ENCODE measurements at places on chromosomes 2 and 18.

DNA sequence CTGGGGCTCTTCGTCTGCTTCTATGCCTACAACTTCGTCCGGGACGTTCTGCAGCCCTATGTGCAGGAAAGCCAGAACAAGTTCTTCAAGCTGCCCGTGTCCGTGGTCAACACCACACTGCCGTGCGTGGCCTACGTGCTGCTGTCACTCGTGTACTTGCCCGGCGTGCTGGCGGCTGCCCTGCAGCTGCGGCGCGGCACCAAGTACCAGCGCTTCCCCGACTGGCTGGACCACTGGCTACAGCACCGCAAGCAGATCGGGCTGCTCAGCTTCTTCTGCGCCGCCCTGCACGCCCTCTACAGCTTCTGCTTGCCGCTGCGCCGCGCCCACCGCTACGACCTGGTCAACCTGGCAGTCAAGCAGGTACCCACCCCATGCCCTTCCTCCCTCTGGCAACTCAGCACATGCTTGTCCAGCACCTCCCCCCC, 24.2 kb downstream of the STEAP3 start:
- DNase-seq = no peak

GRCh38 chr2:117763804-117764203, 50.7 kb upstream of the DDX18 start:
- DNase-seq = no peak

GRCh38 chr2:231752061-231752460, 29.0 kb downstream of the PDE6D start:
- no peak for DNase-seq

GRCh38 chr2:121028577-121028976, 256.4 kb downstream of the TFCP2L1 start:
- DNase-seq = no peak

DNA sequence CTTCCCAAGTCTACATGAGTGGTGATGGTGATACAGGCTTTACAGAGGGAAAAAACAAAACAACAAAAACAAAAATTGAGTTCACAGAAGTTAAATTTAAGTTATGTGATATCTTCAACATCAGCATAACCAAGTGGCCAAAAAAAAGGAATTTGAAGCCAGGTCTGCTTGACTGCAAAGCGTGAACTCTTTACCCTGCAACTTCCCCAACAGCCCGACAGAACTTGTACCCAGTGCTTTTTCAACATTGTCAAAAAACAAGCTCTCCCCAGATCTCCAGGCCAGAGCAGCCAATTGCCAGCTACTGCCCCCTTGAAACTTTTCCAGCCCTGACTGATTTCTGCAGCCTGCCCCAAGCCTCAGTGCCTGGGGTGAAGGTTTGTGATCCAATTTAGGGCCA, 76.7 kb downstream of the RNF144A start:
- DNase-seq = no peak

GRCh38 chr2:79139423-79139822, 19.1 kb downstream of the REG1A start:
- no peak for DNase-seq

GRCh38 chr2:33494155-33494779, 17.8 kb downstream of the RASGRP3 start:
- no peak for DNase-seq

GRCh38 chr18:44342162-44342561, 338.5 kb upstream of the SETBP1 start:
- DNase-seq = no peak

- peak; percentile 4 for DNase-seq
These were observed 70.9 kb downstream of the AFF3 start for GRCh38 chr2:100071335-100072043.

- DNase-seq = no peak
These were observed 1834.1 kb upstream of the PIK3C3 start for GRCh38 chr18:40120796-40121391.

GRCh38 chr2:173456960-173457359, 102.3 kb downstream of the CDCA7 start:
- DNase-seq = no peak

- DNase-seq = no peak
These were observed 509.4 kb upstream of the SMIM21 start for GRCh38 chr18:75936862-75937261.

DNA sequence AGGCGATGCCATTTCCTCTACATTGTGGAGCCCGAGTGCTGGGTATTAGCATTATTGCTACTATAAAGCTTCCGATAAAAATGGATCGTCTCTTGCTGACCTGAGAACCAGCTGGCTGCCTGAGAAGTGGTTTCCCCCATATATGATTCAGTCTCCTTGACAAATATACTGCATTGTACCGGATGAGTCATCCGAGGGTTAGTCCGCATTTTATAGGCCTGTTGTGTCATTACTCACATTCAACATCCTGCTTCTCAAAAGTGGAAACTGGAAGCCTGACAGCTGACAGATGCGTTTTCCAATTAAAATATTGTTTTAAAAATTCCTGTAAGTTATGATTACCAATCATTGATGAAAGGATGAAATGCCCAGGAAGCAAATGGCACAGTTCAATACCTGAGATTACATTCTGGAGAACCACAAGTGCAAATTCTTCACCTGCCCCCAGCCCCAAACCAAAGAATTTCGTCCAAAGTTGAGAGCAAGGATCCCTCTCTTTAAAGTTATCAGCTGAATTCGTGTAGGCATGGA, 65.7 kb downstream of the SPRED2 start:
- peak; percentile 36 for DNase-seq

GRCh38 chr2:174699993-174700766, 64.1 kb downstream of the CHRNA1 start:
- no peak for DNase-seq

GRCh38 chr2:121400201-121400600, 115.2 kb upstream of the TFCP2L1 start:
- no peak for DNase-seq

All from CD4-positive, alpha-beta T cell treated with Interferon gamma for 1 hour (primary cell).